ENCODE measurements at places on chromosomes 1 and 21.
A peak's percentile ranks its signal among the peaks of the same experiment; 100 is the strongest.

GRCh38 chr1:19582318-19582717 is 61.8 kb upstream of the NBL1 start:
- DNase-seq: peak; percentile 89

GRCh38 chr1:91124989-91125417 is 103.2 kb upstream of the ZNF644 start:
- peak; percentile 50 for DNase-seq

- no peak for DNase-seq
Observed at GRCh38 chr1:59346429-59346828, 49.5 kb downstream of the FGGY start.

- no peak for DNase-seq
Observed at GRCh38 chr21:37060296-37060695, 12.6 kb downstream of the PIGP start.

- DNase-seq: no peak
Observed at GRCh38 chr1:218299416-218299815, 14.3 kb downstream of the RRP15 start.

GRCh38 chr1:65175171-65176055 is 27.4 kb downstream of the AK4 start:
- no peak for DNase-seq

DNA sequence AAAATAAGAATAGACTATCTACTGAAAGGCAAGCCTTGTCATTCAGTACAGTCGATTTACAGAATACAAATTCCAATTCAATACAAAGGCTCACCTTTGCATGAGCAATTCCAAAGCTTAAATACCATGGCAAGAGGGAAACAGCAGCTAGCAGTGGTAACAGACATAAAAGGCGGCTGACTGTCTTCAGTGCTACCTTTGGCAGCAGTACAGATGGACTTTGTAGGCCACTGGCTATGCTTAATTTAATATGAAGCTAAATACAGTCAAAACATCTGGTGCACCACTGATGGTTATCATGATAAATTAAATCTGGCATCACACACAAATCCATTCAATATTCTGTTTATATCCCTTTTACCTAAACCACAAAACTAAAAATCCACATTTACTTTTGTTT is 62.4 kb downstream of the RERE start:
- no peak for DNase-seq

DNA sequence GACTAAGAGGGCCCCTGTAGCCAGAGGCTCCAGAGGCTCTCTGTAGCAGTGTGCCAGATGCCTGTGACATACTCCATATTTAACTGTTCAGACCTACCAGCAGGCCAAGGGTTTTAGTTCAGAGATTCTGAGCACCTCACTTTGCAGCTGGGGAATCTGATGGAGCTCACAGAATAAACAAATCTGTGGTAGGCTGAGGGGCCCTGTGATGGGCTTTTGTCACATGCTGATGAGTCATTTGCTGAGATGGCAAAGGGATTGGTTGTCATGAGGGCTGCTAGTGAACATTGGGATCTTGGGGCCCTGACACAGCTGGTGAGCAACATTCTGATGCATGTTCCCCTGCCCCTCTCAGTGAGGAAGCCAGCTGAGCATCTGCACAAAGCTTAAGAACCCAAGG is 482.2 kb downstream of the CAMTA1 start:
- no peak for DNase-seq

- no peak for DNase-seq
Observed at GRCh38 chr1:21184276-21184675, 7.6 kb upstream of the EIF4G3 start.

GRCh38 chr1:67570486-67571143 is 114.4 kb upstream of the GADD45A start:
- DNase-seq: no peak

DNA sequence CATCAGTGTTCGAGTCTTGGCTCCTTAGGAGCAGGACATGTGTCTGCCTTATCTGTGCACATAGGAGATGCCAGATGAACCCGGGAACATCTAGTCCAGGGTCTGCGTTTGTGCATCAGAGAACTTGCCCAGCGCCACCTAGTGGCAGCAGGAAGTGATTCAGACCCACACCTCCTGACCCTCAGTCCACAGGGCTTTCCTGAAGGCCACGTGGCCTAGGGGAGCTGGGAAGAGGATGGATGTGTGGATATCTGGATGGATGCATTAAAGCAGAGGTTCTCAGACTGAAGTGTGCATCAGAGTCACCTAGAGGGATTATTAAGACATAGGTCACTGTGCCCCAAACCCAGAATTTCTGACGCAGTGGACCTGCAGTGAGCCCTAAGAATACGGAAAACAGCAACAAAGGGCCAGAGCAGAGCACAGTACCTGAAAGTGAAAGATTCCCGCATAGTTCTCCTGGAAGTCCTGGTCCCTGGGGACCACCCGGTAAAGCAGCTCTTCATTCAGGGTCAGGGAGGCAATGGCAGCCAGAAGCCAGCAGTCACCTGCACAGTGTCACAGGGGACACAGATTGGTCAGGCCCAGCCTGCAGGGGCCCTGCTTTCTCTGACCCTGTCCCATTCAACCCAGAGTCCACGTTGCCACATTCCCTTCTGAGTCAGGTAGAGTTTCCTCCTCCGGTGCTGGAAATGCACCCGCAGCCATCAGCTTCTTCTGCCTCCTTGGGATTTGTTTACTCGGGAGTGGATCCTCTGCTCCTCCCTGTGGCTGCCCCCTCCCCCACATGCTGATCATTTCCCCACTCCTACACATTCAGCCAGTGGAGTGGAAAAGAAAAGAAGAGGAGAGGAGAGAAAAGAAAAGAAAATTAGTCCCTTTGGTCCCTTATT is 37.0 kb downstream of the CAPN8 start:
- DNase-seq: peak; percentile 58

DNA sequence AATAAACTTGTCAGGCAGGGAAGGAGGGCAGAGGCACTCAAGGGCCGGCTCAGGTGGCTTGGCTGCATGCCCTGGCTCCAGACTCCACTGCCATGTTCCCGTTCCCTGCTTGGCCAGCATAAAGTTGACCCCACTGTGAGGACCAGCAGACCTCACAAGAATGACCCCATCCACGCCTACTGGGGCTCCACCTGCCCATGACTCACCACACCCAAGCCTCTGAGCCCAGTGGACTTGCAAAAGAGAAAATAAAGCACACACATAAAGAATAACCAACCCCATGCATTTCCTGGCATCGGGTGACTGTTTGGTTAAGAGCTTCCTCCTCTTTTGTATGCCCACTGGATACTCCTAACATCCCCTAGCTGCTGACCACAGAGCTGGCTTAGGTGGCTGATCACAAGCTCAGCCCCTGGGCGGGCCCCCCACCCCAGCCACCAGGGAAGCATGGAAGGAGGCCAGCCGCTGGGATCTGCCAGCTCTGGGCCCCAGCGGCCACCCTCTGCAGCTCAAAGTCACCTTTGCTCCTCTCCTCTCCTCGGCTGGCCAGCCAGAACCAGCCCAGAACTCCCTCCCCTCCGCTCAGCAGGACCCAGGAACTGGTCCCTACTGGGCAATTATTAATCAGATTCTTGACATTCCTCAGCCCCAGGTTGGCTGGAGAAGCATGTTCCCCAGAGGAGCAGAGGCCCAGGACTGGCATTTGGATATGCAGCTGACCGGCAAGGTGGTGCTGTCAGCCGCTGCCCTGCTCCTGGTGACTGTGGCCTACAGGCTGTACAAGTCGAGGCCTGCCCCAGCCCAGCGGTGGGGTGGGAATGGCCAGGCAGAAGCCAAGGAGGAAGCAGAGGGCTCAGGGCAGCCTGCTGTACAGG is at the start of gene KLHDC7A:
KLHDC7A (plus strand) TSS at position 616 of the 875 bp plus-strand sequence; CDS start at position 668, 52 bp downstream.
- DNase-seq: no peak

- DNase-seq: no peak
Observed at GRCh38 chr1:218717575-218717974, 372.4 kb downstream of the TGFB2 start.

DNA sequence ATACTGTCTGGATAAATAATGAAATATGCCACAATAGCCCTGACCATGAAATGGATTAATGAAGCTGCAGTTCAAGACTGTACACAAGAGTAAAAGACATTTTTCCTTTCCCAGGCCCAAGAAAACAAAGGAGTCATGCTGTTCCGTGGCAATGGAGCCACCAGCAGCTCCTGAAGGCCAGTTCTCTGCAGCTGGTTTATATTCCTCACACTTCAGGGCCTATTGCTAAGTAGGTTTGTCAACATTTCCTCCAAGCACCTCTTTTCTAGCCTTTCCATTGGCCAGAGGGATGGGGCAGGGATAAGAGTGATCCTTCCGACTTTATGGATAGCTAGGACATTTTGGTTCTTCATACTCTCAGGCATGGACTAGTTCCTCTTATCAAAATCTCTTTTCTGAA is 24.2 kb upstream of the RGL1 start:
- DNase-seq: no peak

DNA sequence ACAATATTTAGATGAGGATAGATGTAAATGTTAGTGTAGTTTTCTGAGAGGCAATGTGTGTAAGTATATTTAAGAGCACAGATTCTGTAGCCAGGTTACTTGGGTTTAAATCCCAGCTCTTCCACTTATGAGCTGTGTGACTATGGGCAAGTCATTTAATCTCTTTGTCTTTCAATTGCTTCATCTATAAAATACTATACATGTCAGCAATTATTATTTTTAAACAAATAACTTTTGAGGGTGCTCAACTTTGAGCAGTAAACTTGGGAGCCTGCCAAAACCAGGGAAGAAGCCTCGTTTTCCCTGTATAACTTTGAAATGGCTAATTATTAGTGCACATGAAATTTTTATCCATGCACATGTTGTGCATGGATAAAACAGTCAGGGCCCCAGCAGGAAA is 222.8 kb downstream of the FOXD2 start:
- DNase-seq: no peak

GRCh38 chr1:214022810-214023425 is 35.1 kb downstream of the PROX1 start:
- no peak for DNase-seq

GRCh38 chr21:32364387-32364786 is 28.4 kb downstream of the URB1 start:
- DNase-seq: no peak

- DNase-seq: no peak
Observed at GRCh38 chr1:113422315-113423068, 32.2 kb downstream of the MAGI3 start.

- DNase-seq: no peak
Observed at GRCh38 chr1:154263465-154264332, 8.7 kb upstream of the HAX1 start.

DNA sequence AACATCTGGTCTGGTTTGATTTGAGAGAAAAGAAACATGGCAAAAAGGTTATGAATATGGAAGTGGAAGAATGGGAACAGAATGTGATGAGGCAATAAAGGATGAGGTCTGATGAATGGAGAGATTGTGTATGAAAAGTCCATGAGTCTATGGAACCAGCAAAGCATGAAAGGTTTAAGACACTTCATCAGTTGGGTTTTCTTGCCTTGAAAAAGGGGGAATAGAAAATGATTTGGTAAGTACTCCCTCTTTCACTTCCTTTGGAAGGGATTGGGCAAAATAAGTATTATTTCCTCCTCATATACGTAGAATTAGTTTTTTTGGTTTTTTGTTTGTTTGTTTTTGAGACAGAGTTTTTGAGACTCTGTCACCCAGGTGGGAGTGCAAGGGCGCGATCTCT is 155.8 kb downstream of the TRIM33 start:
- no peak for DNase-seq

DNA sequence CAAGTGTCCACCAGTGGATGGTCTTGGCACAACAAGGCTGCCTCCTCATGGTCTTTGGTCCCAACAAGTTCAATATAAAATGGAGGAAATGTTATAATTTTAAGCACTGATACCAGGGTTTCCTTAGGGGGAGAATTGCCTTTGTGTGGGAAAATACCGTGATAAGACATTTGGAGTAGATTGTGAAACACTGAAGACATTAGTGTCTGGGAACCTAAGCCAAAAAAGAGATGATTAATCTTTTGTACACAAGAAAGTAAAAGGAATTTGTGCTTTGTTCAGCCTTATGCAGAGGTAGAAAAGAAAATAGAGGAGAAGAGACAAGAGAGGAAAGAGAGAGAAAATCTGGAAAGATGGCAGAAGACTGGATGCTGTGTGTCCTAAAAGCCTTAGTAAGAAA is 36.1 kb downstream of the ST6GALNAC3 start:
- DNase-seq: no peak

GRCh38 chr21:44865561-44866280 is 7.8 kb downstream of the PTTG1IP start:
- DNase-seq: peak; percentile 53

GRCh38 chr1:24735509-24736375 is 9.5 kb upstream of the CLIC4 start:
- no peak for DNase-seq

DNA sequence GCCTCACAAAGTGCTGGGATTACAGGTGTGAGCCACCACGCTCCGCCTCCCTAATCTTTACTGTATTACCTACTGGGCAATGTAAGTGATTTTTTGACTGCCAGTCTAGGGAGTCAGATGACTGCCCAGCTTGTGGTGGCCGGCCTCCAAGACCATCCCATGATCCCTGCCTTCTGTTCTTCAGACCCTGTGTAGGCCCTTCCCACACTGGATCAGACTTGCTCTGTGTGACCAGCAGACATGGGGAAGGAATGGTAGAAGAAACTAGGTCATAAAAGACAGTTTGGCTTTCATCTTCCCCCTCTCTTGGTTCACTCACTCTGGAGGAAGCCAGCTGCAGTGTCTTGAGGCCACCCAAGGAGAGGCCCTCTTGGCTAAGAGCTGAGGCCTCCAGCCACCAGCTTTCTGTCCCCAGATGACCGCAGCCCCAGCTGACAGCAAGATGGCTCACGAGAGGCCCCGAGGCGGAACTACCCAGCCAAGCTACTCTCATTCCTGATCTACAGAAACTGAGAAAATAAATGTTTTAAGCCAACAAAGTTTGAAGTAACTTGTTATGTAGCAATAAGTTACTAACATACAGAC is 14.5 kb upstream of the CBR3 start:
- DNase-seq: no peak

DNA sequence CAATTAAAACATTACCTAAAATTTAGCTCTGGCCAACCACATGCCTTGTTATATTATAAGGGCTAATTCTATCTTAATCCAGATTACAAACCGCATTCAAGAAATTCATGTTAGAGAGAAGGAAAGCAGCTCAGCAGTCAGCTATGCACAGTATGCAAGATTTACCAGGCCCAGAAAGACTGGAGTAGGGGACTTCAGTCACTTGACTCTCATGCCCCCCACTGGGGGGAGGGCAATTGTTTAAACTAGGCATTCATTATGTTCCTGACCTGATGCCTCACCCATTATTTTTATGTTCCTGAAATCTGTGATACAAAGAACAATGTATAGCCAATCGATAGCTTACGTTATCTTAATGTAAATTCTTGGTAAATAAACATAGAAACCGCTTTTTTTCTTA is 96.9 kb downstream of the ZNF644 start:
- no peak for DNase-seq
